Fibroblast of lung (primary cell): ENCODE measurements at places on chromosomes 6 and 20. TPM values are rescaled to one million over a fixed set of nuclear protein-coding genes. Genes with fewer than 3 reads are reported as not detected.

Gene OTOR
- not detected in 2 replicates for total RNA-seq

Gene SLC17A4
- total RNA-seq: not detected in 2 replicates

- H3K27ac ChIP-seq: no peak overlapping the region
- no peaks in the 10 kb centered on the region for H3K4me1 ChIP-seq
- H3K4me3 ChIP-seq: no peak overlapping the region
- no peaks in the 10 kb centered on the region for H3K36me3 ChIP-seq
These were observed 433.2 kb downstream of the GRIK2 start for GRCh38 chr6:101826678-101827077.

DNA sequence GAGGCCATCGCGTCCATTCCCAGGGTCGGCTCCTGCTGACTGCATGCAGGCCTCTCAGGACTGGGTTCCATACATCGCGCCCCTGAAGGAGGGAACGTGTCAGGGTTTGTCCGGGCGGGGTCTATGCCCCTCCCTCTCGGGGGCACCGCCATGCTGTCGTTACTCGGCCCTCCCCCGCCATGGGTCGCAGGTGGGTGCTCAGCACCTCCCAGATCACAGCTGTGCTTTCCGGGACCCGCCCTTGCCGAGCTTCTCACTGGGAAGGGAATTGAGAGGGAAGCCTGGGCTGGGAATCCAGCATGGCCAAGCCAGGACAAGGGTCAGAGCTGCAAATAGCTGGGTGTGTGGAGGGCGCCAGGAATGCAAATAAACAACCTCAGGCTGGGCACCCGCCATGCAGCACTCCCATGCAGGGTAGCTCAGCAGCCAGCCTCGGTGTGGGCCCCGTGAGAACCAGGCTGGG is at the start of gene FRMD1:
FRMD1 (minus strand) TSS at position 270 of the 463 bp plus-strand sequence; CDS start at position 152, 118 bp downstream.
- H3K27me3 ChIP-seq: no peaks in the 10 kb centered on the region
- H3K27ac ChIP-seq: no peak within 1 kb of the TSS
- no peaks in the 10 kb centered on the region for H3K36me3 ChIP-seq
- no peak for DNase-seq
- no peak within 1 kb of the TSS for H3K4me3 ChIP-seq

DNA sequence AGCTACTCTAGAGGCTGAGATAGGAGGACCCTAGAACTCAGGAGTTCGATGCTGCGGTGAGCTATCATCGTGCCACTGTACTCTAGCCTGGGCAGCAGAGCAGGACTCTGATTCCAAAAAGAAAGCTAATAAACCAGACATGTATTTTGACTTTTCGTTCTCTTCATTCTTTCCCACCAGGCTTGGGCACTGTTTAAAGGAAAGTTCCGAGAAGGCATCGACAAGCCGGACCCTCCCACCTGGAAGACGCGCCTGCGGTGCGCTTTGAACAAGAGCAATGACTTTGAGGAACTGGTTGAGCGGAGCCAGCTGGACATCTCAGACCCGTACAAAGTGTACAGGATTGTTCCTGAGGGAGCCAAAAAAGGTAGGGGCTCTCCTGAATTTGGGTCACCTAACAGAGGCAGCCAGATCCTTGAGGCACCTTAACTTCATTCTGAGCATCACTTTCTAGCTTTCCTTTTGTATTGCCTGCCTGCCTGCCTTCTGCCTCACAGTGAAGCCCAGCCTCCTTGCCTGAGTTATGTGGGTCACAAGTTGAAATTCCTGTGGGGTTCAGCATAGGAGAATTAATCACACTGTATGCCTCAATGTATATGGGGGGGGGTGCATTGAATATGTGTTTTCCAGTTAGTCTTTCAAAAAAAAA is 3.2 kb downstream of the IRF4 start:
- no peak for DNase-seq
- no peak overlapping the region for H3K4me3 ChIP-seq
- peaks cover 46% of the 10 kb centered on the region for H3K27me3 ChIP-seq
- no peaks in the 10 kb centered on the region for H3K36me3 ChIP-seq
- no peak overlapping the region for H3K27ac ChIP-seq

Gene SLC35B3
- 18.2 and 19.0 TPM in 2 replicates for total RNA-seq

DNA sequence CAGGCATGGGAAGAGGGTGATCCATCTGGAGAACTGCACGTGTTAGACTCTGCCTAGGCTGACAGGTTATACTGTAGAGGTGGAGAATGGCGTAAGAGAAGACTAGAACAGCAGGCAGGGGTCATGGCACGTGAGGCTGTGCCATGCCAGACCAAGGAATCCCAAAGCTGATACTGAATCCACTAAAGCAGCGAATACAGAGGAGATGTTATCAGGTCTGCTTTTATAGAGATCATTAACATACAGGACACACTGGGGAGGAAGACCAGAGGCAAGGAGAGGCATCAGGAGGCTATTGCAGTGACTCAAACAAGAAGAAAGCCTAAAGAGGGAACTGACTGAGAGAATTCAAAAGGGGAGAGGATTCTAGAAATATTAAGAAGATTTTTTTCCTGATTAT is 12.9 kb downstream of the PHACTR1 start:
- no peaks in the 10 kb centered on the region for H3K4me1 ChIP-seq
- no peaks in the 10 kb centered on the region for H3K27me3 ChIP-seq
- no peaks in the 10 kb centered on the region for H3K36me3 ChIP-seq
- no peak overlapping the region for H3K4me3 ChIP-seq

GRCh38 chr20:47230811-47231256 is 125.7 kb downstream of the ZMYND8 start:
- DNase-seq: no peak
- H3K4me1 ChIP-seq: no peaks in the 10 kb centered on the region
- H3K36me3 ChIP-seq: peaks cover 17% of the 10 kb centered on the region
- no peak overlapping the region for H3K27ac ChIP-seq
- H3K27me3 ChIP-seq: no peaks in the 10 kb centered on the region

DNA sequence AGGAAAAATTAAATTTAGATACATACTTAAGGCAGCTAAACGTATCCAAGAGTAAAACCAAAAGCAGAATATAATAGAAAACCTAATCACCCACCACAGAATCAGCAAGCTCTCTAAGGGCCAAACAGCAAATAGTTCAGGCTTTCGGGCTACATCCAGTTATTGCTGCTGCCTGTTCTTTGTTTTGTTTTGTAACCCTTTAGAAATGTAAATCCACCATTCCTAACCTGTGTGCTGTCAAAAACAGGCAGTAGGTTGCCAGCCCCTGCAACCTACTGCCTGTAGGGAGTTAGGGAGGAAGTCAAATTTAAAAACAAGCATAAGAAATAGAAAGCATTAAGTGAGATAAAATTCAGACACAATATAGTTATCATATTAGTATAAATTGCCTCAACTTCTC is 225.9 kb downstream of the PTPRT start:
- DNase-seq: no peak
- H3K4me1 ChIP-seq: no peaks in the 10 kb centered on the region
- H3K4me3 ChIP-seq: no peak overlapping the region
- H3K36me3 ChIP-seq: no peaks in the 10 kb centered on the region
- H3K27me3 ChIP-seq: no peaks in the 10 kb centered on the region

Gene FAM209B
- total RNA-seq: not detected in 2 replicates

DNA sequence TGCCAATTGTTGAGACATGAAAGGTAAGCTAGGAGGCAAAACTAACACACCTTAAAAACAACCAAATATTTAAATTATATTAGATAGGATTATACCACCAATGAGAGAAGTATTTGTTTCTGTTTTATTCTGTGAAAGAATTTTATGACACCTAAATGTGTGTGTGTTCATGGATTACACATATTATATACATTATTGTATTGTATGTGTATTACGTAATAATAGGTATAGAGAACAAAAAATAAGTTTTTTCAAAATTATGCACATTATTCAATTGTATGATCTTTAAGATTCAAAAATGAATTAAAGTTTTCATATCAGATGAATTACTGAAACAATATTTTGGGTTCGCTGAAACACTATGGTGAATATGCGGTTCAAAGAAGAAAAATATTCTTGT is 84.3 kb upstream of the FABP7 start:
- H3K4me1 ChIP-seq: peaks cover 3% of the 10 kb centered on the region
- DNase-seq: no peak
- no peaks in the 10 kb centered on the region for H3K36me3 ChIP-seq
- H3K4me3 ChIP-seq: no peak overlapping the region
- no peak overlapping the region for H3K27ac ChIP-seq
- no peaks in the 10 kb centered on the region for H3K27me3 ChIP-seq

GRCh38 chr6:7433121-7433617 is 43.6 kb downstream of the RIOK1 start:
- DNase-seq: no peak
- H3K27ac ChIP-seq: no peak overlapping the region
- H3K36me3 ChIP-seq: no peaks in the 10 kb centered on the region

DNA sequence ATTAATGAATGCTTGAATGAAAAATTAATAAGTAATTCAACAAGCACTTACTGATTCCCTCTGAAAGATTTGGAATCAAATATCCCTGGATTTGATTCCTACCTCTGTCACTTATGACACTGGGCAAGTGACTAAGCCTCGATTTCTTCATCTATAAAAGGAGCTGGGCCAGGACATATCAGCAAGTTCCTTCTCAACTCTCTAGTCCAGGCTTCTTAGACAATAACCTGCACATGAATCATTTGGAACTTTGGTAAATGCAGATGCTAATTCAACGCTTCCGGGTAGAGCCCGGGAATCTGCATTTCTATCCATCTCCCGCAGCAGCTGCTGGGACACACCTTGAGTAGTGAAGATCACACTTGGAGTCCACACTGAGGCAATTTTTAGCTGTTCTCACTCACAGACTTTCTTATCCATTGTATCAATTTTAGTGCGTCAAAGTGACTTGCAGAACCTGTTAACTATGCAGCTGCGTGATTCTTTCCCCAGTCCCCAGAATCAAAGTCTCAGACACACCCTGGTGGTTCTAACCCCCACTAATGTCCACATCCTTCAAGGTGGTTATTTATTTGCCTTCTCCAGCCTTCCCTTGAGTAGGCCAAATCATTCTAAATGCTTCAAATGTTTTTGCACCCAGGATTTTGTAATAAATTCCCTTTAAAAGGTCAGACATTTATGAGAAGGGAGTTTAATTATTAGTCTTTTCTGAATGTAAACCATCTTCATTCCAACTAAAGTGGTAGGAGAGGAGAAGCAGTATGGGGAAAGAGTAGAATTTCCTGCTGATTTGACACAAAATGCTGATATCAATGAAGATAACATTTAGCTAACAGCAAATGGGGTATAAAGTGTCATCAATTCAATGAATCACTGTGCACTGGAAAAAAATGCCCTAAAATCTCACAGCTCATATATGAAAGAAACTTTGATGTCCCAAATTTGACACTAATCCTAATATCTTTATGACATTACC is 26.0 kb upstream of the CCND3 start:
- H3K36me3 ChIP-seq: no peaks in the 10 kb centered on the region
- peak; percentile 18 for DNase-seq
- H3K4me1 ChIP-seq: no peaks in the 10 kb centered on the region
- H3K27ac ChIP-seq: no peak overlapping the region
- no peak overlapping the region for H3K4me3 ChIP-seq

DNA sequence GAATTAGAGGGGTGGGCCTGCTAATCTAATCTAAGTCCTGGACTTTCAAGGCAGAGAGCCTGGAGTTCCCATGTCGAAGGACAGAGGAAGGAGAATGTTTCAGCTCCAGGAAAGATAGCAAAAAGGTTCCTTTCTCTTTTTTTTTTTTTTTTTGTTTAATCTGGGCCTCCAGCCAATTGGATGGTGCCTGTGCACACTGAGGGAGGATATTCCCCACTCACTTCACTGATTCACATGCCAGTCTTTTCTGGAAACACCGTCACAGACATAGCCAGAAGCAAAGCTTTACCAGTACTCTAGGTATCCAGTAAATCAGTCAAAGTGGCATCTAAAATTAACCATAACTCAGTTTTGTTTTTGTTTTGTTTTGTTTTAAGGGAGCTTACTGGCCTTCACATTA is 721.1 kb downstream of the TENT5A start:
- no peak overlapping the region for H3K27ac ChIP-seq
- no peaks in the 10 kb centered on the region for H3K27me3 ChIP-seq
- DNase-seq: peak; percentile 2
- no peak overlapping the region for H3K4me3 ChIP-seq

DNA sequence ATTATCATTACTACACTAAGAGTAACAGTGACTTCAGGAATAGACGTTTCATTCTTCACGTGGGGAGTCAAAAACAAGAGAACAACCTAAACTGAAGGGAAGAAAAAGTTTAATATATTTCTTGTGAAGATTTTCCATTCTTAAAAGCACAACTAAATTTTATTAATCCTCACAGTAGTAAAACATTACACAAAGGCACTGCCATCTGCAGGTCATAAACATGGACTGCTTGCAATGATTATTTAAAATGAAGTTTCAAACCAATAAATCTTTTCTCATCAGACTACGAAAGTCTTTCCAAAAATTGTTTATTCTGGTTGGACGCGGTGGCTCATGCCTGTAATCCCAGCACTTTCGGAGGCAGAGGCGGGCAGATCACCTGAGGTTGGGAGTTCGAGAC is 2.6 kb downstream of the NCOA5 start:
- H3K4me3 ChIP-seq: no peak overlapping the region
- peak; percentile 5 for DNase-seq
- H3K27me3 ChIP-seq: no peaks in the 10 kb centered on the region
- peaks cover 5% of the 10 kb centered on the region for H3K4me1 ChIP-seq
- no peaks in the 10 kb centered on the region for H3K36me3 ChIP-seq

DNA sequence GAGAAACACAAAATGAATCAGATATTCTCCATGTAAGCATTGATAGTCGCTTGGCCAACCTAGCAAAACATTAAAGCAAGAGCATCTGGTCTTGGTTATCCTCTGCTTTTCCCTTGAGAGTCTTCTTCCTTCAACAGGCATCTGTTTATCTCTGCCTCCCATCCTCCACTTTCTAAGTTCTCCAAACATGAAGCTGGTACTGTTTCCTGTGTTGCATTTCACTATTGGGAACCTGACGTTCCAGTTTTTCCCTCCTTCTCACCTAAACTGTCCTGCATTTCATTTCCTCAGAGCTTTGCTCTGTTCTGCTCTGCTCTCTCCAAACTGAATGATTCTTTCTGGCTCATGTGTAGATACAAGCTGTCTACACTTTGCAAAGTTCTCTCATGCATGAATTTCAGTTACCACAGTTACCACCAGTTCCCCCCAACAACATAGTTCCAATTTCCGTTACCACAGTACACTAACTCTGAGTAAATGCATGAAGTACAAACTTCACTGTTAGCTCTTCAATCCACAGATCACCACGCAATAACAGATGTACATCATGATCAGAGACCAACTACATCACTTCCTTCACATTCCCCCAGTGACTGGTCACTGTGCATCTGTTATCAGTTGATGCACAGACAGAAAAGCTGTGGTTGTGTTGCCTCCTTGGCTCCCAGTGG is 86.7 kb upstream of the F13A1 start:
- no peak overlapping the region for H3K4me3 ChIP-seq
- H3K27ac ChIP-seq: no peak overlapping the region
- H3K36me3 ChIP-seq: no peaks in the 10 kb centered on the region
- no peak for DNase-seq
- no peaks in the 10 kb centered on the region for H3K27me3 ChIP-seq
- H3K4me1 ChIP-seq: no peaks in the 10 kb centered on the region

Gene GPR63
- total RNA-seq: 0.51 and 3.0 TPM in 2 replicates

- H3K27me3 ChIP-seq: no peaks in the 10 kb centered on the region
- no peak overlapping the region for H3K4me3 ChIP-seq
- no peak overlapping the region for H3K27ac ChIP-seq
- H3K4me1 ChIP-seq: no peaks in the 10 kb centered on the region
These were observed 24.5 kb upstream of the TAF8 start for GRCh38 chr6:42025845-42026243.

GRCh38 chr6:150702675-150703074 is 103.0 kb downstream of the PLEKHG1 start:
- H3K27ac ChIP-seq: no peak overlapping the region
- H3K4me1 ChIP-seq: no peaks in the 10 kb centered on the region
- H3K27me3 ChIP-seq: no peaks in the 10 kb centered on the region
- no peak for DNase-seq
